GM23338 (cell line): ENCODE measurements at places on chromosomes 5 and 9.
A peak's percentile ranks its signal among the peaks of the same experiment; 100 is the strongest.

DNA sequence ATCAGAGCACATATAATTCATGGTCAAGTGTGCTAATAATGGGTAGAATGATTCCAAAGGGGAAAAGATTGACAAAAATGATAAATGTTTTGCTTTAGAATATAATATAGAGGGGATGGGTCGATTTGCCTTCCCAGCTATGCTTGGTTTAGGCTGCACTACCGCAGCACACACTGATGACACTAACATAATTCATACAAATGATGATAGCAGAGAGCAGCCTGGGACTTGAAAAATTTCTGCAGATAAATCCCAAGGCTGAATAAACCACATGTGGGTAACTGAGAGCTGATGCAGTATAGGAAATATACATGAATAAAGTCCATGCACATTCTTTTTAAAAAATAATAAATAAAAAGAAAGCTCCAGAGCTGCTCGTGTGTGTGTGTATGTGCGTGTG lies 54.5 kb downstream of the EFNA5 start:
- no peak for DNase-seq

DNA sequence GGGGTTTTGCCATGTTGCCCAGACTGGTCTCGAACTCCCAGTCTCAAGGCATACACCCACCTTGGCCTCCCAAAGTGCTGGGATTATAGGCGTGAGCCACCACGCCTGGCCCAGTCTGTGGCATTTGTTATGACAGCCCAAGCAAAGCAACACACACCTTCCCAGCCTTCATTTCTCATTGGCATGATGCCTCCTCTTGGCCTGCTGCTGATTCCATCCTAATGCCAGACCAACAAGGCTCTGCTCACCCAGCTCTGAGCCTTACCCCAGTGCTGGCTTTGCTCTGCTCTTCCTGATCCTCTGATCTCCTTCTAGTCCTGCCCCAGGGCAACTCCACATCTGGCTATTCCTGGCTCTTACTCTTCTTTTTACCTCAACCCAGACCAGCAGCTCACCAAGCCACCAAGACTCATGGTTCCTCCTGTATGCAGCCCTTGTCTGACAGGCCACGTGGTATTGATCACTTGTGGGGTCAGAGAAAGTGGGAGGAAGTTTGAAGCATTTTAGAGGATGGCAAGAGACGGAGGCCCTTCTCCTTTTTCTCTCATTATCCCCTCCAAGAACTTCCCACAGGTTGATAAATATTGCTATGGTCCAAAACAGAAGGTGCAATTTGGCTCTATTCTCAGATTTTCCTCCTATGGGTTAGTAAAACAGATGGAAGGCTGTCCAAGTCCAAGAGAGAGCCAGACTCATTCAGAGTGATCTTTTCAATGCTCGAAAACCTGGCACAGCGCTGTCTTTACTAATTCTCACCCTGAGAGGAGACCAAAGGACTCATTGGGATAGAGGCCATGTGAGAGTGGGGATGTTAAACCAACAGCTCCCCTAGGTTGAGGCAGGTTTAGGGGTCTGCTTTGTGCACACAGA lies 958 bp downstream of the CD180 start:
- DNase-seq: no peak

GRCh38 chr9:101902051-101902450 lies 163.6 kb upstream of the GRIN3A start:
- DNase-seq: no peak

DNA sequence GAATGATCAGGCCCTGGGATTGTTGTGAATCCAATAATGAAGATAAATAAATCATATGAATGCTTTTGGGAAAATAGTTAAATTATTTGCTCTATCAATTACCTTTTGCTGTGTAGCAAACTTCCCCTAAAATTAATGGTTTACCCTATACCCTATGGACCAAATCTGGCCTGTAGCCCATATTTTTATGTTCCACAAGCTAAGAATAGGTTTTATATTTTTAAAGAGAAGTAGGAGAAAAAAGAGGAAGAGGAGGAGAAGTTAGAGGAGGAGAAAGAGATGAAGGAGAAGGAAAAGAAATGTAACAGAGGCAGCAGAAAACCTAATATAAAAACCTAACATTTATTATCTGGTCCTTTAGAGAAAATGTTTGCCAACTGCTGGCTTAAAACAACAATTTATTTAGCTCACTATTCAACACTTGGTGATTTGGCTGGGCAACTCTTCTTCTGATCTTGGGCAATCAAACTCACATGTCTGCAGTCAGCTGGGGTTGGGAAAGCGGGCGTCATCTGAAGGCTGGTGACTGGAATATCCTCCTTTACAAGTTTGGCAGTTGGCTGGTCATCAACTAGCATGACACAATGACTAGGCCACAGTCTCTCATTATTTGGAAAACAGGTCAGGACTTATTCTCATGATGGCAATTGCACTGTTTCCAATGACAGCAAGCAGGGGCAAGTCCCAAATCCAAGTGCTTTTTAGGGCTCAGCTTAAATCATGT lies 522.9 kb downstream of the RASEF start:
- no peak for DNase-seq

GRCh38 chr9:35114840-35115628 lies 628 bp downstream of the ATOSB start:
- DNase-seq: peak; percentile 40

- DNase-seq: no peak
These were observed 40.0 kb downstream of the NACC2 start for GRCh38 chr9:136054798-136055714.

DNA sequence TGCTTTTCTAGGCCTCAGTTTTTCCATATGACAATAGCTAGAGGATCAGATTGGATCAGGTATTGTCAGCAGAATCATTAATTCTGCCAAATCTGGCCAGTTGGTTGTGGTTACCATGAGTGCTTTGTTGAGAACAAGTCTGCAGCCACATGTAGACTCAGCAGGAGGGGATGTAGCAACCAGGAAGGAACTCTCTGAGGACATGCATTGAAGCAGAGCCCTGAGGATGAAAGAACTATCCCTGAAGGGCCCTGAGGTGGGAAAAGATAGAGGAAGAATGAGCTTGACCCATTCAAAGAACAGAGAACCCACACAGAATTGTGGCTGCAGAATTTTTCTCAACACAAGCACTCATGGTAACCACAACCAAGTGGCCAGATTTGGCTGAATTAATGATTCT lies 60.1 kb upstream of the AFAP1L1 start:
- DNase-seq: no peak

GRCh38 chr5:56190497-56190896 lies 42.6 kb downstream of the ANKRD55 start:
- no peak for DNase-seq

DNA sequence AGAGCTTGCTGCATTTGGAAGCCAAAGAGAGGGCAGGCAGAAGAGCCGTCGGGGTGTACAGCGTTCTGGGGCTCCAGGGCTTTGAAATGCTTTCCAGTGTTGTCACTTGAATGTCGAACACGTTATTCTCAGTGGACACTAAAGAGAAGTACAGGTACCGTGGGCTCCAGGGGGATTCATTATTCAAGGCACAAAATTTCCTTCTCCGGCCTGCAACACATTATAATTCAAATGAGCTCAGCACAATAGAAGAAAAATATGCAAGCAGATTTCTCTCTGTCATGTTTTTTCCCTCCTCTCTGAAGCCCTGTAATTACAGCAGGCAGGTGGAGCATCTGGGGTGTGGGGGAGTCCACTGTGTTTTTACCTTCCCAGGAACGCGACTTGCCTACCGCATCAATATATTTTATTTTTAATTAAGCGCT lies 293.1 kb downstream of the ZSWIM6 start:
- peak; percentile 29 for DNase-seq

GRCh38 chr9:77981332-77981731 lies 50.3 kb downstream of the GNAQ start:
- DNase-seq: no peak

- peak; percentile 47 for DNase-seq
These were observed 83.3 kb downstream of the ZNF608 start for GRCh38 chr5:124663101-124663506.

DNA sequence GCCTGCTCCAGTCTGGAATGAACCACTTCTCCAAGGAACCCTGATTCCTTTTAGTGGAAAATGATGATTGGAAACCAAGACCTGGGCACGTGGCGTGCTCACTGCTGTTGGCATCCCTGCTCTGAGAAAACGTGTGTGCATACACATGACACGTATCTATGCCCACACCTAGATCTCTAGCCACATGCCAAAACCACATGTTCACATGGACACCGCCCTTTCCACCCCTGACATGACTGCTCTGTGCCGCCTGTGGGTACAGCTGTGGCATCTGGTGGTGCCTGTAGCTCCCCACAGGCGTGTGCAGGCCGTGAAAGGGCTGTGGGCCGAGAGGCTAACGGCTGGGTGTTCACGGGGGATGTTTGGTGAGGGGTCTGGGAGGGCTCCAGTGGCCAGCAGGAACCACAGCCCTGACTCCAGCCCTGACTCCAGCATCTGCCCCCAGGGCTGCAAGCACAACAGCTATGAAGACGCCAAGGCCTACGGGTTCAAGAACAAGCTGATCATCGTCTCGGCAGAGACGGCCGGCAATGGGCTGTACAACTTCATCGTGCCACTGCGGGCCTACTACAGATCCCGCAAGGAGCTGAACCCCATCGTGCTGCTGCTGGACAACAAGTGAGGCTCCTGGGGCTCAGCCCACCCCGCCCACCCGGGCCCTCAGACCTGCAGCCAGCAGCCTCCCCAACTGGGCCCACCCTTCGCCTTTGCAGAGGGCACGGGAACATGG lies 75.1 kb downstream of the KCNT1 start:
- DNase-seq: no peak

DNA sequence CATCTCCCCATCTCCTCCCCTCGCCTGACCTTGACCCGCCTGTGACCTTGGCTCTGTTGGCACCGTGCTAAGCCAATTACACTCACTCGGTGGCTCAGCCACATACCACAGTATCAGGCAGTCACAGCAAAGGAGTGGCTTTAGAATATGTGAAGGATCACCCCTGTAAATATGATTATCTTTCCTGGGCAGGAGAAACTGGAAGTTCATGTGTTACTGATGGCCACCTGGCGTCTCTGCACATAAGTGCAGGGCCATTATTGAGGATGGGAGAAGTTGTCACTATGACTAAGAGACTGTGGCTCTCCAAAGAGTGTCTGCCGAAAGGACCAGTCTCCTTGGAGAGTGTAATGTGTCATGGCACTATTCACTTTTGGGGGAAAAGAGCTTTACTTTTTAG lies 116.9 kb upstream of the S1PR3 start:
- DNase-seq: no peak

- peak; percentile 84 for DNase-seq
These were observed 2.9 kb downstream of the WDR38 start for GRCh38 chr9:124855944-124856765.

DNA sequence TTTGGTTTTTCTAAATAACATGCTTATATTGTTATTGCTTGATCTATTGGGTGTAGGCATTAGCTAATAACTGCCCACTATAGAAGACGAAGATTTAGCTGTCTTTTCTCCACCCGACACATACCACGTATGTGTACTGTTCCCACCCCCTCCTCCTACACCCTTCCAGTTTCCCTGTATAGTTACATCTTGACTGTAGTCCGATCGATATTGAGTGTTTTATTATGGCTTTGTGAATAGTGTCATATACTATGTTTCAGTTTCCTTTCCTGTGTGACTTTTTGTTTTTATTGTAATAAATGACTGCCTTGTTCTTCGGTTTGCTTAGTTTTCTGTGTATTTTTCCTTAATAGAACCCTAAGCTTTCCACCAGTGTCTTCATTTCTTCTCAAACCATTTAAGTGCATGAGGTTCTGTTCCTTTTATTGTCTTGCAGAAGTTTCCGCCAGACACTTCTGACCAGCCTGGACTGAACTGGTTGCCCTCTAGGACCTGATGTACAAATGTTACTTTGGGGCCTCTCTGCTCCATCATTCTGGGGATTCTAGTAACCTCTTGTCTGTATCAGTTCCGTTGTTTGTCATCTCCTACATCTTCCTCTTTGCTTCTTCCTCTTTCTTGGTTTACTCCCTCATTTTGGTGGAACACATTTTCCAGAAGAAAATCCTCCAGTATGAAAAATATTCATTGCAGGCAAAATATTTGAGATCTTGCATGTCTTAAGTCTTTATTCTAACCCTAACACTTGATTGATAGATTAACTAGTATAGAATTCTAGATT lies 61.8 kb downstream of the PRKACG start:
- no peak for DNase-seq

DNA sequence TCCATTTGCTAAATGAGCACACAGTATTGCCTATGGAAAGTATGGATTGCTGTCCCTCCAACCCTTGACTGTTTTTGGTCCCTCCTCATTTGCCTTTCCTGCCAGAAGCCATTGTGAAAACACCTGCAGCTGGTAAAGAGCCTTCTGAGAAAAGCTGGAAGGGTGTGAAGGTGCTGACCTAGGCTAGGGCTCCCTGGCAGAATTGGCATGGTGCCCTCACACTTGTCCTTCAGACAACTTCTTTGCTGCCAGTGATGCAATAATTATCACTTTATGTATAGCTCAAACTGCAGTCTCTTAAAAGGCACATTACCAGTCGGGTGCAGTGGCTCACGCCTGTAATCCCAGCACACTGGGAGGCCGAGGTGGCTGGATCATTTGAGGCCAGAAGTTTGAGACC lies 4.2 kb downstream of the TXNDC15 start:
- DNase-seq: no peak

GRCh38 chr9:123606141-123606540 lies 250.1 kb downstream of the CRB2 start:
- DNase-seq: no peak

DNA sequence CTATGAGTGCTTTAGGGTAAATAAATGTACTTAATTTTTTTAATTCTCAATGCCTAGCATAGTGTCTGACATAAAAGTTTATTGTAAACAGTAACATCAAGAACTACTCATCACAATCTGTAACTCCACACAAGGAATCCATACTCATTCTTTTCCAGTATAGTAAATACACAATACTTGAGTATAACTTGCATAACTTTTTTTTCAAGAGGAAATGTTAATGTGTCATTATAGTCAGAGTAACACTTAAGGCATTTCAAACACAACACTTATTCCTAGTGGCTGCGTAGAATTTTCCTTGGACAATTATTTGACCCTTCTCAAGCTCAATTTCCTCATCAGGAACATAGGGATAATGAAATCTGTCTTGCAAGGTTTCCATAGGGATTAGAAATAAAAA lies 584.3 kb downstream of the CAAP1 start:
- no peak for DNase-seq

DNA sequence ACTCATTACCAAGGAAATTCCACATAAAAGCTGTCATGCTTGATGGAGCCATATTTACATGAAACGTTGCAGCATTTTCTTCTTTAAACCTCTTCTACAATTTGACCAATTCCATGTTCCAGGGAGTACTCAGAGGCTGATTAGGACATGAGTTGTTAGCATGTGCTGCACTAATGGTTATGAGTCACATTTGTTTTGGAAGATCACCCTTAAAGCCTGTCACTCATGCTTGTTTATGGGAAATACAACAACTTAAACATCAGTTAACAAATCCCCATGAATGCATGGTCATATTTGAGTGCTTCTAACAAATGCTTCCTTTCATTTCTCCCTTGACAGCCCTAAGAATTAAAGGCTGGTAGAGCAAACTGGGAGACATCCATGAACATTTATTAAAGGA lies 156.1 kb downstream of the GHR start:
- no peak for DNase-seq

DNA sequence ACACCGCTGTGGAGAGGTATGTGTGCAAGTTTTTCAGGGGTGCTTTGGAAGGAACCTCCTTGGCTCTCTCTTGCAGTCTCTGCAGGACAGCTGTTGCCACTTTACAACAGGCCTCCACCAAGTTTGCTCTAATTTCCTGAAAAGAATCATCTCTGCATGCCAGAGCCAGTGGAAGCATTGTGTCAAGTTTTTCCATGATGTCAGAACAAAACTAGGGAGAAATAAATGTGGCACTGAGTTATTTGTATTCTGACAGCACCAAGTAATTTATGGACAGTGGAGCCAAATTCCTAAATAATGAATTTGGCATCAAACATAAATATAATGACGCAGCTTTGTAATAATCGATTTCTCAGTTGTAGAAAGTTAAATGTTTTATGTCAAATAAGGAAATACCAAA lies 146.9 kb downstream of the KIAA0825 start:
- DNase-seq: no peak
